ENCODE measurements at places on chromosomes 1 and 21.

DNA sequence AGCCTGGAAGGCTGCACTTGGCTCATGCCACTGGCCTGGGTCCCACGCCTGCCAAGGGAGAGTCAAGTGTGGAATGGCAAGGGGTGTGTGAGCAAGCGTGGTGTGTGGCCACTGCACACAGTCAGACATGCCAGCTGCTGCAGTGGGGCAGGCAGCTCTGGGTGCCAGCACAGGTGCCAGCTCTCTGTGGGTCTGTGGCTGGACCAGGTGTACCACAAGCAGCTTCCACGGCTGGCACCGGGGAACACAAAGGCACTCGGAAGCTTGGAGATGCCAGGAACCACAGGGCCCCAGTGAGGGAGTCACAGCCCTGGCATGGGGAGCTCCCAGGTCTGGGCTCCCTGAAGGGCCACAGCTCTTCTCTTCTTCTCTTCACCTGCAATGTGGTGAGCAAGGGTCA lies 34.8 kb downstream of the ACTL8 start:
- no peak for DNase-seq

- no peak for DNase-seq
Observed at GRCh38 chr1:6108937-6109614, 63.4 kb downstream of the KCNAB2 start.

GRCh38 chr21:46634427-46634826 lies 1.0 kb upstream of the PRMT2 start:
- DNase-seq, result no peak

DNA sequence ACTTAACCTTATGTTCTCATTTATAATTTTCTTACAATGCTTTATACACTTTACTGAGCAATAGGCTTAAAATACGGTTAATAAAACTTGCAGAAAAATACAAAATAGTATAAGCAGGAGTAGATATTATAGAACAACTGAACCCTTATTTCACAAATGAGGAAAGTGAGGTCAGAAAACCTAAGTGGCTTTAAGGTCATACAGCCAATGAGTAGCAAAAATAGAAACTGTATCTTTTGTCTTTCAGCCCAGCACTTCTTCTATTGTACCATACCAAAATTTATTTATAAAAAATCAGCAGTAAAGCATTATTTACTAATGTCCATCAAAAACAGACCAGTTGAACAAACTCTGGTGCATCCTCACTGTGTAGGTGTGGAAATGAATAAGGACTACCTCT lies 11.6 kb downstream of the FBXO42 start:
- DNase-seq, result no peak

DNA sequence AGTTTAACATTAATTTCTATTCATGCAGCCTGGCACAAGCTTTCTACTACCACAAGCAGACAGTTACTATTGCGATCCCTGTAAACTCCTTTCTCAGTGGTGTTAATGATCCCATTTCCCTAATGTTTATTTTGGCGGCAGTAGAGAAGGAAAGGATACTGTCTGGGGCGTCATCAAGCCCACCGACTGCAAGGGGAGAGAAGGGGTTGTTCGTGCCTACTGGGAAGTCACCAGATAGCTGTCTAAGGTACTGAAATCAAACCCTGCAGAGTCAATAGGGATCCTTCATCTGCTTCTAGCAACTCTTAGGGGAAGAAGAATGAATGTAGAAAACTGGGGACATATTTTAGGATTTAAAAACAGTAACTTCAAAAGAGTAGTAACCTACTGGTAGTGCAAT lies 95.2 kb upstream of the ADAR start:
- DNase-seq, result no peak

DNA sequence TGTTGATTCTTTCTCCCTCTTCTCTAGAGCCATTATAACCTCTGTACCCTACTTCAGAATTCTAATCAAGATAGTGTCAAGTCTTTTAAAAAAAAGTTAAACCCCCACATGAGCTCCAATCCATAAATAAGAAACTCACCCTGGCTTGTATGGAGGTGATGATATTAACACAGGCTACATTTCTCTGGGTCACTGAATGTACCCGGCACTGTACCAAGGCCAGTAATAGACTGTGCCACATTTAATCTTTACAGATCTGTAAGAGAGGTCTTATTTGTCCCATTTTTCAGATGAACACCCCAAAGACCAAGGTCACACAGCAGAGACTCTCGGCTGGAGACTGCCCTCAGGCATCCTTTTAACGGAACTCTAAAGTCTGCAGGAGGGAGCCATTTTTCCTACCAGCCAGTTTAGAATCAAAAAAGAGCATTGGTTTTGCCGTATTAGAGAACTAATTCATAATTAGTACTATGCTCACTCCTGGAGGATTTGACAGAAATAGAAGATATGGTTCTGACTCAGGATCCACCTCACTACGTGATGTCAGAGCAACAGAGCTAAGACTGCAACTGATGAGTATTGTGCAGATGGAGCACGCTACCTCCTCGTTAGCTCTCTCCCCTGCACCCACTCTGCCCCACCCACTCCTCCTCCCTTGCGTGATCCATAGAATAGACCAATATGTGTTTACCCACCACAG lies 217.2 kb upstream of the HOOK1 start:
- no peak for DNase-seq

GRCh38 chr1:2602866-2603520 lies 16.4 kb downstream of the PRXL2B start:
- no peak for DNase-seq

DNA sequence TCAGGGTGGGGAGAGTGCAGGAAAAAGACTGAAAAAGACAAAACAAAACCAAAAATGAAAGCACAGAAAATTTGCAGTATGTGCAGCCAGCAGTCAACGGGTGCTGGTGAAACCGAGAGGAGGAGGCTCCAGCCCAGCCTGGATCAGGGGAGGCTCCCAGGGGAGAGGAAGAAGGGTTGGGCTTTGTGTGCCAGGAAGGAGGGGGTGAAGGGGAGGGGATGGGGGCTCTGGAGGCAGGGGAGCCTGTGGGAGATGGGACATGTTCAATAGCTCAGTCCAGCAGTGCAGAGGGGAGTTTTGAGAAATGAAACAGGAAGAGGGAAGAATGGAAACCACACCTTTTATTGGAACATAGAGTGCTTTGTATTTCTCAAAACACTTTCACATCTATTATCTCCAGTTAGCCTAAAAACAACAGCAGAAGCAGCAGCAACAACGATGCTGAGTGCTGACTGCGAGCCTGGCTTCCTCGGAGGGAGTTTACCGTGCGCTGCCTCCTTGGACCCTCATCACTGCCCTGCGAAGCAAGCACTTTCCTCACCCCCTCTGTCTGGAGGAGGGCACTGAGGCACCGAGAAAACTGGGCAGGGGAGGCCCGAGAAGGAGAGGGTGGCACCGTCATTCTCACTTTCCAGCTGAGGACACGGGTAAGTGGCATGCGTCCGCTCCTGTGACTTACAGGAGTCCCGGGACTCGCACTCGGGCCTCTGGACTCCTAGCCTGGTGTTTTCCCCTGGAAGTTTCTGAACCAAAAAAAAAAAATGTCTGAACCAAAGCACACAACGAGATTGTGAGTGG lies 62.9 kb downstream of the MDM4 start:
- DNase-seq, result peak; percentile 70

DNA sequence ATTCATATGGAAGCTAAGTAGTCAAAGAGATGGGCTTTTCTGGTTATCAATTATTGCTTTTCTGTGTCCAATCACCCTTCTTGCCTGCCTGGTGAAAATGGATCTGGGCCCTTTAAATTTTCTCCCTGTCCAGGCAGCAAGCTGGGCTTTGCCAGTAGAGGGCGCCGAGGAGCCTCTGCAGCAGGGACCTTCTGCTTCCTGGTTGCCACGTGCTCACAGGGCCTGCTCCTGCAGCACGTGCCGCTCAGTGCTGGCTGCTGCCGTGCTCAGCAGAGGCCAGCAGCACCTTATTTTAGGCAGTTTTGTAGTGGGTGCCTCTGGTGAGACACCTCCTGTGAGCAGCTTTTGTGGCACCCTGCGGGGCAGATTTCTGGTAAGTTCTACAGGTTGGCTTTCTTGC lies 4.0 kb downstream of the ACTL8 start:
- DNase-seq, result peak; percentile 9

GRCh38 chr1:117930484-117930883 lies 945 bp downstream of the WDR3 start:
- DNase-seq, result no peak

- DNase-seq, result no peak
Observed at GRCh38 chr1:206097381-206097780, 19.8 kb downstream of the AVPR1B start.

GRCh38 chr21:43611598-43612369 lies 47.5 kb downstream of the HSF2BP start:
- no peak for DNase-seq

- no peak for DNase-seq
Observed at GRCh38 chr1:42975561-42976225, 17.0 kb upstream of the SLC2A1 start.

DNA sequence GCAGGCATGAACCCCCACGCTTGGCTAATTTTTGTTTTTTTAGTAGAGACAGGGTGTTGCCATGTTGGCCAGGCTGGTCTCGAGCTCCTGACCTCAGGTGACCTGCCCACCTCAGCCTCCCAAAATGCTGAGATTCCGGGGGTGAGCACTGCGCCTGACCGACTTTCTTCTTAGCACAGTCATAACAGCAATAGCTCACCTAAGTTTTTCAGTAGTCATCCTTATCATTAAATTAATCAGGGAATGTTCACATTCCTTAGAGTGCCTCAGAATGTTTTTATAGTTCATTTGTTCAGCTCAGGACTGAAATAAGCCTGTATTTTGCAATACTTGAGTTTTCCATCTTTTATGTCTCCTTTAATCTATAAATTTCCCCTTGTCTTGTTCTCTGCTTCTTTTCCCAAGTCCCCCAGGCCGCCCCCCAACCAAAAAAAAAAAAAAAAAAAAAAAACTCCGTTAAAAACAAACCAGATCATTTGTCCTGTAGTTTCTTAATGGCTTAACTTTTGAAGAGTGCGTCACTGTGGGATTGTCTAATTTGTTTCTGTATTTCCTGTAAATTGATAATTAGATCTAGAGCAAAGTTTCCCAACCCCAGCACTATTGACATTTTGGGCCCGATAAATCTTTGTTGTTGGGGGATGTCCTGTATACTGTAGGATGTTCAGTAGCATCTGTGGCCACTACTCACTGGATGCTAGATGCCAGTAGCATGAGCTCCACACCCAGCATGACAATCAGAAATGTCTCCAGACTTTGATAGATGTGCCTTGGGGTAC lies 120.7 kb downstream of the ITSN1 start:
- no peak for DNase-seq

DNA sequence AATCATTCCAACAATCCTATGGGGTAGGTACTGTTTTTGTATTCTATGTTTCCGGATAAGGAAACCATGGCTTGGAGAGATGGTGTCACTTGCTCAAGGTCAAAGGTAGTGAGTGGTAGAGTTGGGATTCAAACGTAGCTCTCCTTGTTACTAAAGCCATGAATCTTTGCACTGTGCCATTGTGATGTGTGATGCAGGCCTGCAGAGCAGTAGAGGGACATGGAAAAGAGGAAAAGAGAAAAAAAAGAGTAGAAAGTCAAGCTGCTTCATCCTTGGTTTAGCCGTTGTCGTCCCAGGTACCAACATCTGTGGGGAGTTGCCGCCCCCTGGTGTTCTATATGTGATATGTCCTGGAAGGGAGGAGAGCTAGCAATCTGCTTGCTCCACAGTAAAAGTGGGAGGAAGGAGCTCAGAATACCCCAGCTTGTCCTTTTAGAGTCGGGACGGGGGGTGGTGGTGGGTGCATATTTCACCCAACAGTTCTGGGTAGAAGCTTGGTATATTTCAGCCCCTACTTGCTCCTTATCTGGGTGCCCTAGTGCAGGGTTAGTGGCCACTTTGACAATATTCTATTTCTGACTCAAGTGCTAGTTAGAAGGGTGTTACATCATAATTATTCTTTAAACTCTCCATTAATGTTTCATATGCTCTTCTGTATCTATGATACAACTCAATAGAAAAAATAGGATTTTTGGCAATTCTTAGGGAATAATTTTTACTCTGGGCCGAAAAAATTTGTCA lies 98.4 kb downstream of the EBNA1BP2 start:
- DNase-seq, result no peak

GRCh38 chr1:50930193-50930592 lies 29.9 kb downstream of the FAF1 start:
- peak; percentile 40 for DNase-seq

DNA sequence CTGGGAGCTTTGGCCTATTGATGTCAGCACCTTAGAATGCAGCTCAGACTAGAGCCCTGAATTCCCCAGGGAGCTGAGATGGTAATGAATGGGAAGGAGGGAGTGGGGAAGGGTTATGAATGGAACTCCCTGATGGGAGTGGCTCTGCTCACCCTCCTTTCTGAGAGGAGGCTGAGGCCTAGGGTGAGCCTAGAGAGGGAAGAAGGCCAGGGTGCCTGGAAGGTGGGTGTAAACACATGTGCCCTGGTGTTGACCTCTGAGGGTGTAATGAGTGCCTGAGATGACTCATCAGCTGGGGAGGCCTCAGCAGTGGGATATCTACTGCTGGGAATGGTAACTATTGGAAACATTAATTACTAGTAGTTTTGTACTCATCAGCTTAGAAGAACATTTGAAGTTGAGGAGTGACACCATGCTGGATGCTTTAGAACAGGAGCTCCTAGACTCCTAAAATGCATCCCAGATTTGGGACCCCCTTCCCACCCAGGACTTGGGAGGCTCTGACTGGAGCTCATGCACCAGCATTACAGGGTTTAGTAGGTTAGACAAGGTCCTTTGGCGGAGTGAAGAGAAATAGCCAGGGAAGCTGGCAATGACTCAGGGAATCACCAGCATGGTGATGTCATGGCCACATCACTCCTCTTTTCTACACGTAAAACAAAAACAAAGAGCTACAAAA lies 16.0 kb upstream of the PIGV start:
- no peak for DNase-seq

DNA sequence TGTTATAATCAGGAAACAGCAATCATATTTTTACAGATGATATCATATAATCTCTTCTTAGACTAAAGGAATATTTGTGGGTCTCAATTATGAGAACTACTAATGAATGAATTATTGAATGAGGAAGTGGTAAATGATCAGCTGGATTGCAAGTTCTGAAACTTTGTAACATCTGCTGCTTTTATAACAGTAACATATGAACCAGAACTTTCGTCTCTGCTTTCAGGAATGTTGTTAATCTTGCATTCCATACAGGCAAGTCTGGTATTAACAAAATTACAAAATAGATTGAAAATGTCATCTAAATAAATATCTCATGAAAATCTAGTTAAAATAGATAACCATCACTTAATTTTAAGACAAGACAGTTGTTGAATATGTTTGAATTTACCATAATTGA lies 110.5 kb upstream of the COL11A1 start:
- DNase-seq, result no peak

- DNase-seq, result peak; percentile 71
Observed at GRCh38 chr1:207414606-207415108, 39.5 kb upstream of the CR2 start.

- no peak for DNase-seq
Observed at GRCh38 chr1:232292818-232293217, 337.1 kb downstream of the SIPA1L2 start.
